Cortex of kidney (tissue), 1 donor: ENCODE measurements at places on chromosomes 2 and 18.

DNA sequence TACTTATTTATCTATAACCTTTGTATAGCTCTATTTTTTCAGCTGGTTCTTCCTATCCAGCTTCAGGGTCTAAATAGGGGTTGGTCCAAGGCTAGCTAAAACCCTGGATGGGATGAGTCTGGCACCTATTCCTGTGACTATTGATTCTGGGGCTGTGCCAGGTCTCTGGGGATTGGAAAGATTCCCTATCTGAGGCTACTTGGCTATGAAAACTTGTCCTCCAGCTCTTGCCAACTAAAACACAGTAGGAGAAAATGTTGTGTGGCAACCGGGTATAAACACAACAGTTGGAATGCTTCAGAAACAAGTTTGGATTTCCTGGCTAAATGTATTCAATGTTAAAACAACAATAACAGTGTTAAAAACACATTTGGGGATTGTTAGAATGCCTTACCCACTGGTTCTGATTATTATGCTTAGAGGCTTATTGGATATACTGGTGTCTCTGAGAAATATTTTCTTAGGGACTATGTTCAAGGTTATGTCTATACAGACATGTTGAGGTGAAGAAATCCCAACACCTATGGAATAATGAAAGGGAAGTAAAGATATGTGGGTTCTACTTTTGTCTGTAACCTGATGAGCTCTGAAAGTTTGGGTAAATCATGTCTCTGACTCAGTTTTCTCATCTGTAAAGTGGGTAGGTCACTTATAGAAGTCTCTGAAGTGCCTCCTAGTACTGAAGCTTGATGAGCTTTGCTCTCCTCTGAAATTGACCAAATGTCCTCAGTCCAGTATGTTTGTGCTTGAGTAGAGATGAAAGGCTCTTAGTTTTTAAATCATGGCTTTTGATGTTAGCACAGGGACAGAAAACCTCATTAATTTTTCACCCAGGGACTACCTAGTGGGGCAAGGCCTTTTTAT is 460.7 kb downstream of the MTX2 start:
- no peak for DNase-seq

DNA sequence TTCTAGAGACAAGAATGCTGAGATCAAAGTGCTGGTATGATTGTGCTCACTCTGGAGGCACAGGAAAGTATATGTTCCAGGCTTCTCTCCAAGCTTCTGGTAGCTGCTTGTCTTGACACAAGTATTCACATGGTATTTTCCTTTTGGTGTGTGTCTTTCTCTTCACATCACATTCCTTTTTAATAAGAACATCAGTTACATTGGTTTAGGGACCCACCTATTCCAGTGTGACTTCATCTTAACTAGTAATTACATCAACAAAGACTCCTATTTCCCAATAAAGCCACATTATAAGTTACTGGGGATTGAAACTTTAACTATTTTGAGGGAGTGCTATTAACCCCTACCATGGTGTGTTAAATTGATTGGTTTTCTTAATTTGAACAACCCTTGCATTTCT is 119.1 kb downstream of the FSIP2 start:
- no peak for DNase-seq

DNA sequence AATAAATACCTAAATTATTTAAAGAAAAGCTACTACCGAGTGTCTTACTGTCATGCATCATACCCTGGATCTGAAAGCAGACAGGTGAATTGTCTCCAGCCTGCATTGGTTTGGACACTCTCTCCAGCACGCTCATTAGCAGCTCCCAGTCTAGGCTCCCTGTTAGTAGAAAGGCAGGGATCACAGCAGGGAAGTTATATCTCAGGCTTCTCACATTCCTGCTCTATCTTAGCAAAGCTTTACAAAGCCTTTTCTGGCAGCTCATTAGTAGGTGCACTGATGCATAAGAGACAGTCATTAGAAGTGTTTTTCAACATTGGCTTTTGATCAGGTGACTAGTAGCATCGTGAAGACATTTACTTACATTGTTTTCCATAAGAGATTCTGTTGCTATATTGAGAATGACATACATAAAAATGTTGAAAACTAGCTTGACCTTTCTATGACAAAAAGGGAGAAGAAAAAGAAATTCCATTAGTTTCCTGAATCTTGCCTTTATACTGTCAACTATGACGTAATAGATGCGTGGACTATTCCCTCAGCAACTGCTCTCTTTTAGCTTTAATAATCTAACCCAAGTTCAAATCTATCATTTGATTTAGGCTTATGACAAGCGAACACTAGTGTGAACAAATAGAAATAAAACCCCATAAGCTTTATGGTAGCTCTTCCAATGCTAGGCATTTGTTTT is 408.7 kb upstream of the KCNH7 start:
- no peak for DNase-seq

DNA sequence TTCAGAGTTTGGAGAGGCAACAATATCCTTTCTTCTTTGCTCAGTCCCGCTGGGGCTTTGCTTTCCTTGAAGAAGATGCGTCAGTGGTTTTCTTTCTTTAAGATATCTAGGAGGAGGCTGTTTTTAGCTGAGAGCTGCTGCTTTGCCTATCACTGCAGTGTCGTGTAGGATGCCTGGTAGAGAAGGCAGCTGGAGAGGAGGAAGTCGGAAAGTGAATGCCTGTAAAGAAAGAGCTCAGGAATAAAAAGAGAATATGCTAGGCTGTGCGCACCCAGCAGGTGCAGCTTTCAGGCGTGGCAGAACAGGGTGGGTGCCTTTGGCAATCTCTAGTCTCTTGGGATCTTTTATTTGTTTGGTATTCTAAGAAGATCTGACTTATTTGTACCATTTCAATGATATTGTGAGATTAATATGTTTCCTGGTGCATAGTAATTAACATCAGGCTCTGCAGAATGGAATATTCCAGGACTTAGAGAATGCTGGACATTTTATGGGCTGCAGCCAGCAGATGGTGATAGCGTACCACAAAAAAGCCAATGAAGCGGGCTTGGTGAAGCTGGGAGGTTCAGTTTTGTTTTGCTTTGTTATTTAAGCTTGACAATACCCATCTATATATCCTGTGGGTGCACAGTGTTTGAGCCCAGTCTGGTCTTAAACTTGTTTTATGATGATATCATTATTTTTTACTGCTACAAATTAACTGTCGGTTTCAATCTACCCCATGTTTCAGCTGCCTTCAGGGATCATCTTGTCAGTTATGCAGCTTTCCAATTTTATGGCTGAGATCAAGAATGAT is 34.9 kb downstream of the CAVIN2 start:
- no peak for DNase-seq

GRCh38 chr2:239586651-239587310 is 186.0 kb upstream of the HDAC4 start:
- DNase-seq, result no peak

- DNase-seq, result no peak
Measured at GRCh38 chr2:207718521-207718920, 7.1 kb downstream of the CCNYL1 start.
